NCI-H187 treated with DMSO at 0.1 percent for 48 hours (cell line): ENCODE measurements at places on chromosomes 1 and 21.

DNA sequence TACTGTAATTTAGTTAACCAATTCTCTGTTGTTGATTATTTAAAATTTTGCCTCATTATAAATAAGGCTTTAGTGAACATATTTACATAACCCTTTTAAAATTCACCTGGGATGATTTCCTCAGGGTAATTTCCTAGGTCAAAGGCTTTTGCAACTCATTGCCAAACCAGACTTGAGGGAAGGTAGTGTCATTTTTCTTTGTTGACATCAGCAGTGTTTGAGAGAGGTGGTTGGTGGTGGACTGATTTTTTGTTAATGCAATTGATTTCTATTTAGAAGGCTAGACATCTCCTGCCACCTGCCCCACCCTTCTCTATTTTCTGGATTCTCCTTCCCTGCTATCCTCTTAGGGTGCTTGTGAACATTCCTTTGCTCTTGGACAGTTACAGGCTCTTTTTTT is 116.8 kb downstream of the HHAT start:
- no peak for DNase-seq

GRCh38 chr1:29258189-29258975 is 22.1 kb downstream of the PTPRU start:
- DNase-seq = no peak

DNA sequence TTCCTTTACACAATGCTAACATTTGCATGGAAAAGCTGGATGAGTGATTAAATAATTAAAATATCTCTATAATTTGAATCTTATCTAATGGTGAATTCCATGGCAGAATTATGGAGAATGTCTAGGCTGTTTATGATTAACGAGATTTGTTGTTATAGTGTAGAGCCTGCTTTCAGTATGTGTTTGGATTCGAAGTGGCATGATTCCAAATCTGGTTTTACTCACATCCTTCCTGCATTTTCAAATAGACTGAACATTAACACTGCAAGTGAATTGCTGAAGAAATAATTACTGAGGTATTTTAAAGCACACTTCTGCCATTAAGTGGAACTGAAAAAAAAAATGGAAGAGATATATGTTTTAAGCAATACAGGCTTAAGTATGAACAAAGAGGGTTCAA is 5.1 kb upstream of the NEK7 start:
- DNase-seq = no peak

DNA sequence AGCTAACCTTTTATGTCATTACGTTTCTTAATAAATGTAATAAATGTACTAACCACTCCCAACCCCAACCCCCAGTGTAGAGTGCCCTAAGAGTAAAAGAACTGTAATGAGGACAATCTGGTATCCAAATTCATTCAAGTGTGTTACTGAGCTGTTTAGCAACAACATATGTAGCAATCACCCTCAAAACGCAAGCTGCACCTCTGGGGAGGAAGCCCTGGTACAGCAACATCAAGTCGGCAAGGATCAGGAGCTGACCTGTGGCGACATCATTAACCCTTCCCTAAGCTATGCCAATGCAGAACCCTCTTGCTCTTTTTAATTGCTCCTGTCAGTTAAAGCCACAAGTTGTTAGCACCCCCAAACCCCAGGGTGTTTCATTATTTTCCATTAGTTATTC is 47.1 kb downstream of the STX6 start:
- no peak for DNase-seq

DNA sequence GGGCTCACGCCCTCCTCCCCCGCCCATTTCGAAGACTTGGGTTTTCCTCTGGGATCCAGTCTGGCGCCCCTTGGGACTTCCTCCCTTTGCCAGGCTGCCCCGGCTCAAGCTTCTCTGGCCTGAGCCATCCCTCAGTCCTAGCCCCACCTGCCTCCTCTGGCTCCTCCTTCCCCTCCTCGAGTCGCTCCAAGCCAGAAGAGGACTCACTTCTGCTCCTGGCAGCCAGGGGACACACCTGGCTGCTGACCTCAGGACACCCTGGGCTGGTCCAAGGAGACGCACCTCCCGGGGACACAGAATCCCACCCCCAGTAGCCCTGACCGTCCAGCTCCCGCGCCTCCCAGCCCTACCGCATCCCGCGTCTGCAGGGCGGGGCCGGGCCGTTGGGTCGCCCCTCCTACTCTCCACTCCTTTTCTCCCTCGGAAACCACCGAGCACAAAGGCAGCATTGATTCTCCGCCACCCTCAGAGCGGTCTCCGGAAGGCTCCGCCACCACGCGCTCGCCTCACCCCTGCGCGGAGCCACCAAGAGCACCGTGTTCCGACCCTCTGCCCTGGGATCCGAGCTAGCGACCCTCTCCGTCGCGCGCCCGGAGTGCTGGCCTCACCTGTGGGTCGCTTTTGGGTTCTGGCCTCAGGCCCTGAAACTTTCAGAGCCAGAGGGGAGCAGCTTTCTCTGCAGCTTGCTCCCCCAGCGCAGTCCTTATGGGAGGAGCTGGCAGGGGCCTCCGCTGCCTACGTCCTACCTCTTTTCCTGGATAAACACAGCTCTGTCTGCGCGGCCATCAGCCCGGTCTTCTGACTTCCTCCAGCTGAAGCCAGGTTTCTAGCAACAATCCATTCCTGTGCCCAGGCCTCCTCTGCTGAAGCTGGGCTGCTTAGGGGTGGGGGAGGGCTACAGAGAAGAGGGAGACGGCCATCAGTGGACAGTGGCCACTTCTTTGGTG is at the start of gene C2CD4D:
Gene C2CD4D, minus strand, starts transcription at position 364 of the 947 bp plus-strand sequence. CDS start 831 bp downstream, outside the sequence.
- peak; percentile 47 for DNase-seq

GRCh38 chr1:182834326-182834725 is 4.8 kb upstream of the DHX9 start:
- DNase-seq = no peak
